Stimulated activated CD8-positive, alpha-beta memory T cell treated with anti-CD3 and anti-CD28 coated beads, Interleukin-7, amount 100 ng/mL, for 48 hours (primary cell): ENCODE measurements at places on chromosomes 16 and 17.

GRCh38 chr17:79836510-79836971 is 2.7 kb downstream of the CBX4 start:
- DNase-seq, result no peak

- no peak for DNase-seq
Observed at GRCh38 chr17:75514919-75515495, 330 bp downstream of the CASKIN2 start.

DNA sequence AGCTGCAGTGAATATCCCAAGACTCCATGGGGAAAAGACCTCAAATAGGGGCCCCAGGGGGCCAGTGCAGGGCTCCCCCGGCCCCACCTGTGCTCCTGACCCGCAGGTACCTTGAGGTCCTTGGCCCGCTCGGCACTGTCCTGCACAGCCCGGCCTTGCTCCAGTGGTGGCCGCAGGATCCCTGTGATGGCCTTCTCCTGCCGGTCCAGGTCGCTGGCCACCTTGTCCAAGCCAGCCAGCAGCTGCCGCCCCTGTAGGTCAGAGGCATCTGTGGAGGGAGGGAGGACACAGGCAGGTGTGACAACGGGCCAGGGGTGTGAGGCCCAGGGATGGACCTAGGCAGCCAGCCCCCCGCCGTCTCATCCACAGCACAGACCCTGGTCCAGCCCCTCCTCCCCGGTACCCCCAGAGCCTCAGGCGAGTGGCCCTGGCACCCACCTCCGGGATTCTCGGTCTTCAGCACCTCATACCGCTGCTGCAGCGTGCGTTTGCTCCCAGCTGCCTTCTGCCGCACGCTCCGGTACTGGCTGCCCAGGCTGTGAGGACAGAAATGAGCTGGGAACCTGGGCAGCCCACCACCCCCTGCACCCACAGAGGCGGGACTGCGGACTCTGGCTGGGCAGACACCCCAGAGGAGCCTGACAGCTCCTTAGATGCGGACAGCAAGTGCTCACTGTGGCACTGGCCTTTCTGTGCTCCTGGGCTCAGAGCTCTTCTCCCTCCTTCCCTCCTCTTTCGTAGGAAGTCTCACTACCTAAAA is 43.7 kb downstream of the PPL start:
- DNase-seq, result no peak

- DNase-seq, result no peak
Observed at GRCh38 chr16:30369938-30370455, 297 bp downstream of the TBC1D10B start.

- DNase-seq, result no peak
Observed at GRCh38 chr17:39709319-39709997, 9.6 kb downstream of the ERBB2 start.

- DNase-seq, result no peak
Observed at GRCh38 chr16:57694231-57694724, 328 bp upstream of the DRC7 start.

GRCh38 chr17:62043602-62044001 is 21.5 kb downstream of the MED13 start:
- no peak for DNase-seq

DNA sequence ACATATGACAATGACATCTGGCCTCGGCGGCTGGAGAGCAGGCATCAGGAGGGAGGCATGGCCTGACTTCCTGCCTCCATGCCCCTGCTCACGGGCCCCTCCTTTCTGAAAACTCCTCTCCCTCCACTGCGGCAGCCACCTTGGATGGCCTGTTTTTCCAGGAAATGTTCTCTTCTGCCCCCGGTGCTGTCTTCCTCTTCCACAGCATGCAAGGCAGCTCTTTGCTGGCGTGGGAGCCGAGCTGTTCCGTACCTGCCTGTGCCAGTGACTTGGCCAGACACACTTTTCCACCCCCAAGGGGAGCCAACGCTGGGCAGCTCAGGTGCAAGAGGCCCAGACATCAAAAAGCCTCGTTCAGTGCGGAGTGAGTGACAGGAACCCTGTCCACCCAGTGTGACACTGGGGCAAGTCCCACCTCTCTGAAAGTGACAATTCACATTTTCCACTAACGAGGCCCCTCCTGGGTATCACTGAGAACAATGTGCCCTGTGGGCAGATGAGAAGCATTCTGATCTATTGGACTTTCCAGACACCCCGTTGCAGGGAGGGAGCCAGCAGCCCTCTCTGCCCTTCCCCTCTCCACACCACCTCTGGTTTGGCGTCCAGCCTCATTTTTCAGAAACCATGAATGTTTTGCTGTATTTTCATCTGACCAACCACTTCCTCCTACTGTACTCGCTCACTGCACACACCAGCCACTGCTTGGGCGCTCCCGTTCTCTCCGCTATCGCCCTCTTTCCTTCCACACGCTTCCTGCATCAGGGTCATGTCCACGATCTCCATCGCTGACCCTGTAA is 31.2 kb downstream of the NSMCE1 start:
- DNase-seq, result peak; percentile 85

- DNase-seq, result no peak
Observed at GRCh38 chr17:82457929-82458178, 687 bp upstream of the NARF start.

DNA sequence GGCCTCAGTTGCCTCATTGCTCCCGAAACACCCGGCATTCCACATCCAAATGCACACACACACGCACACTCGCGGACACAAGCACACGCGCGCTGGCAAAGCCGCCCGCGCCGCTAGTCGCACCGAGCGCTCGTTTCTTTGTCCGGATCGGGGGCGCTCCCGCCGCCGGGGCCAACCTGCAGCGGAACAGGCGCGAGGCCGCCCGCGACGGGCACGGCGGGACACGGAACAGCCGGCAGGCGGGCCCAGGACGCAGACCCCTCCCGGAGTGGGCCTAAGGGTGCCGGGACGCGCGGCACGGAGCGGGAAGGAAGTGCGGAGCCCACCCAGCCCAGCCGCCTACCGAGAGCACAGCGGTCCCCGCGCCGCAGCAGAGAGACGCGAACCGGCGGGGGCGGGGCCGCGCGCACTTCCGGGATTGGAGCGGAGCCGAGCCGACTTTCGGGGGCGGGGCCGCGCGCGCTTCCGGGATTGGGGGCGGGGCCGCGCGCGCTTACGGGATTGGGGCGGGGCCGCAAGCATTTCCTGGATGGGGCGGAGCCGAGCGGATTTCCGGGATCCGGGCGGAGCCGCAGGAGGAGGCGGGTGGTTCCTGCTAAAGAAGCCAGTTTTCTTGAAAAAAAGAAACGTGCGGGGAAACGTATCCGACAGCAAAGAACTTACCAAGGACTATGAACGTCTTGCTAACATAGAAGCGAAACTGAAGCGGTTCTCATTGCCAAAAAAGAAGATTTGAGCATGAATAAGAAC is at the start of gene CYBC1:
Gene CYBC1, minus strand, starts transcription at position 396 of the 750 bp plus-strand sequence. CDS start 1,498 bp downstream, outside the sequence.
- peak; percentile 94 for DNase-seq

GRCh38 chr16:50928065-50928464 is 186.2 kb downstream of the CYLD start:
- DNase-seq, result no peak

DNA sequence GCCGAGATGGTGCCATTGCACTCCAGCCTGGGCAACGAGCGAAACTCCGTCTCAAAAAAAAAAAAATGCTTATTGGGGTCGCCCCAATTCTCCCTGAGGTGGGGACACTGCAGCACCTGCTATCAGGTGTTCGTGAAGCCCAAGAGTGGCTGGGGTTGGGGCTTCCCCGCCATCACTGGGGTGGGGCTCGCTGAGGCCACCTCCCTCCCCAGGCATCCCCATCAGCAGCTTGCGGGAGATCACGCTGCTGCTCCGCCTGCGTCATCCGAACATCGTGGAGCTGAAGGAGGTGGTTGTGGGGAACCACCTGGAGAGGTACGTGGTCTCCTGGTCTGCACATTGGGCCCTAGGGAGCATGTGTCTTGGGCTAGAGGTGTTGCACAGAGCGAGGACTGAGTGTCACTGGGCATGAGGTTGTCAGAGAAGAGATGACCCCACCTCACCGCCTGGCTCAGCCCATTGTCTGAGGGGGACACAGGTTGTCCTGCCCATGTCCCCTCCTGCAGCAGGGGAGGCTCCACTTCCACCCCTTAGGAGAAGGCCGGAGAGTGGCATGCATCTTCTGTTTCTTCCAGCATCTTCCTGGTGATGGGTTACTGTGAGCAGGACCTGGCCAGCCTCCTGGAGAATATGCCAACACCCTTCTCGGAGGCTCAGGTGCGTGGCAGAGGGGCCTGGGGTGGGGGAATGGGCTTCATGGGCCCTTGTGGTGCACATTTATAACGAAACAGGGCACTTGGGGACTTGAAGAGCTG is 4.9 kb downstream of the CDK10 start:
- DNase-seq, result no peak

DNA sequence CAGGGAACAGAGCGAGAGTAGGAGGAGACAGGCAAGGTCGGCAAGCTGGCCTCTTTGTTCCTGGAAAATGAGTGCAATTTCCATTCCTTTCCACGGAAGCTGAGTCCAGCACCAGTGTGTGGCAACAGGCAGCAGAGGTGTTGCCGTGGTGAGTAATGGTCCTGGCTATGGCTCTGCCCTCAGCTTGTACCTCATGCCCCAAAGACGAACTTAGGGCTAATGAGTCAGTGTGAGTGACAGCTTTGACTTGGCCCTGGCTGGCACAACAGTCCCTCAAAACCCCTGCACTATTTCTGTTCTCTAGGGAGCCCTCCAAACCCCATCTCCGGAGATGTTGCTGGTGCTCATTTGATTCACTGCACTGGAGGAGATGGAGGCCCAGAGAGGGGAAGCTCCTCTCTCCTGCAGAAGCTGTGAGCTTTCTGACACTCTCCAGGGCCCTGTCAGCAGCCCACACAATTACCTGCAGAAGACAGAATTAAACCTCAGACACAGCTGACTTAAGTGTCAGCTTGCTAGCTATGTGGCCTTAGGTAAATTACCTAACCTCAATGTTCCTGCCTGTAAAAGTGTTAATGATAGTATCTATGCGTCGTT is 129.9 kb downstream of the TMEM132E start:
- DNase-seq, result no peak

DNA sequence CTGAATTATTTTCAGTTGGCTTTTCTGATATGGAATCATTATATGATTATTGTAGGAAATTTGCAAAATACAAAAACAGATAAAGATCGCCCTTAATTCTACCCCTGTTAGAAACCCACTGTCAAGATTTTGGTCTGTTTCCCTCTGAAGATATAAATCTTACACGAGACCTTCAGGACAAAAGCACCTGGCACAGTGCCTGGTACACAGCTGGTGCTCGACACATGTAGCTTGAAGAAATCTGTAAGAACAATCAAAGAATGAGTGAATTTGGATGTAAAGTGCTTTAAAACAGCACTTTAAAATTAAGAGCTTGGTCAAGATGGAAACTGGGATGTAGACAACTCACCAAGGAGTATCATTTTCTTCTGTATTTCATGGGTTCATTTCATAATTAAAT is 181.1 kb downstream of the C16orf78 start:
- no peak for DNase-seq

DNA sequence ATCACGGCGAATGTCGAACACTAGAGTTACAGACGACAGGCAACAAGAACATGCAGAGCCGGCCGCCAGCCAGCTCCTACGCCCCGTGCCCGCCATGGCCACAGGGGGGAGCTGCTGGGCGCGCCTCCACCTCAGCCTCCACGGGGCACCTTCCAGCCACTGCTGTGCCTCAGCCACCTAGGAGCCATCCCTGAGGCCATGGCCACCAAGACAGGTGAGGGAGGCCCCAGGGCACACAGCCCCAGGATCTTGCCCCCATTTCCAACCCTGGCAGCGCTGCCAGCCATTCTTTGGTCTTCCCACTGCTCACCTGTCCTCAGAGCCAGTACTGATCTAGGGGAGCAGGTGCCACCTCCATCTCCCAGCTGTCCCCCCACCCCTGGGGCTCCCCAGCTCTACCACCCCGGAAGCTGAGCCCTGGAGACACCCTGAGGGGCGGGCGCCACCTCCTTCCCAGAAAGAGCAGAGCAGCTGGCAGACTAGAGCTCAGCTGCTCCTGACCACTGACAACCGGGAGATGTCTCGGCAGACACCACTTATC is 11.8 kb downstream of the GNPTG start:
- peak; percentile 49 for DNase-seq

DNA sequence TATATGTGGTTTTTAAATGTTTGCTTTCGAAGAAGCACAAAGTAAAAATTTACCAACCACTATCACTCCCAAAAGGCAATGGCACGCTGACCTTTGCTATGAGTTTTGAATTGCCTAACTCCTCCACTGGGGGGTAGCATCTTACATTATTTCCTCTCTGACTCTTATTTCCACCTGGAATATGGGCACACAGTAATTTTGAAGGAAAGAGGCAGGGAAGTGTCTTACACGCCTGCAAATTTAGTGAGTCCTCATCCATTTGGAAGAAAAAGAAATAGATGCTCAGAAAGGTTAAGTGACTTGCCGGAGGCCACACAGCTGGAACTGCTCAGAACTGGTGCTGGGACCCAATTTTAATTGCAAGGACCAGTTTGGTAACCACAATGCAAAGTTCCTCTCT is 29.9 kb upstream of the IRX6 start:
- no peak for DNase-seq

DNA sequence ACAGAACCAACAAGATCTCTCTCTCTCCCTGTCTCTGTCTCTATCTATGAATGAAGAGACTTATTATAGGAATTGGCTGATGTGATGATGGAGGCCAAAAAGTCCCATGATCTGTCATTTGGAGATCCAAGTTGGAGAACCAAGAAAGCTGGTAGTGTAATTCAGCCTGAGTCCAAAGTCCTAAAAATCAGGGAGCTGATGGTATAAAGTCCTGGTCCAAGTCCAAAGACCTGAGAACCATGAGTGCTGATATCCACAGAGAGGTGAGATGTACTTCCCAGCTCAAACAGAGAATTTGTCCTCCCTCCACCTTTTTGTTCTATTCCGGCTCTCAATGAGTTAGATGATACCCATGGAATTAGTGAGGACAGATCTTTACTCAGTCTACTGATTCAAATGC is 15.4 kb upstream of the TMIGD1 start:
- no peak for DNase-seq

DNA sequence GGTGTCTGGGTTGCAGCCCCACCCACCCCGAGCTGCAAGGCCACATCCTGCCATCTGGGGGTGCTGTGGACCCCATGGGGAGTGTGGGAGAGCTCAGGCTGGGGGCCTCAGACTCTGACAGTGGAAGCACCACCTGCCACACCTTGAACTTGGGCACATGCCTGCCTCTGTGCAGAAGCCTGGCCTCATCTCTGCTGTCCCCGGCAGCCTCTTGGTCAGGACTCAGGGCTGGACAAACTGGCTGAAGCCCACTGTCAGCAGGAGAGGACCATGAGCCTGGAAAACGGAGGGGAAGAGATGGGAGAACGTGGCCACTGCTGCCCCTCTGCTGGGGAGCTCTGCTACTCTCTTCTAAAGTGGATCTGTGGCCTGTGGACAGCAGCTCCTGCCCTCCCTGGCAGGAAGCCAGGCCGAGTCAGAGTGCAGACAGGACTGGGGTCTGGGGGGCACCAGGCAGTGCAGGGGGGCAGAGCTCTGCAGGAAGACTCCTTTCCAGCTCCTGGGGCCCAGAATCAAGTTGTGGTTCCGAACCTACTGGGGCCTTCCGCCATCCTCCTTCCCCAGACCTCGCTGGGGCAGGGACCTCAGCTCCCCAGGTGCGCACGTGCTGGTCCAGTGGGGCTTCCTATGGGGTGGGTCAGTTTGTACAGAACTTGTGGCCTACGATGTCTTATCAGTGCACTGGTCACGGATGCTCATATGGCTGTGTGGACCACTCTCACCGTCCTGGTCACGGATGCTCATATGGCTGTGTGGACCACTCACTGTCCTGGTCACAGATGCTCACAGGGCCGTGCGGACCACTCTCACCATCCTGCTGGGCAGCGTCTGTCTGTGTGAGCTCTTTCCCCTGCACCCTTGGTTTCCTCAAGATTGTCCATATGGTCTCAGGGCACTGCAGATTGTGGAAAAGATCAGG is 207.7 kb downstream of the LAT start:
- DNase-seq, result no peak
